ENCODE measurements at places on chromosomes 7 and 10.
A peak's percentile ranks its signal among the peaks of the same experiment; 100 is the strongest.

DNA sequence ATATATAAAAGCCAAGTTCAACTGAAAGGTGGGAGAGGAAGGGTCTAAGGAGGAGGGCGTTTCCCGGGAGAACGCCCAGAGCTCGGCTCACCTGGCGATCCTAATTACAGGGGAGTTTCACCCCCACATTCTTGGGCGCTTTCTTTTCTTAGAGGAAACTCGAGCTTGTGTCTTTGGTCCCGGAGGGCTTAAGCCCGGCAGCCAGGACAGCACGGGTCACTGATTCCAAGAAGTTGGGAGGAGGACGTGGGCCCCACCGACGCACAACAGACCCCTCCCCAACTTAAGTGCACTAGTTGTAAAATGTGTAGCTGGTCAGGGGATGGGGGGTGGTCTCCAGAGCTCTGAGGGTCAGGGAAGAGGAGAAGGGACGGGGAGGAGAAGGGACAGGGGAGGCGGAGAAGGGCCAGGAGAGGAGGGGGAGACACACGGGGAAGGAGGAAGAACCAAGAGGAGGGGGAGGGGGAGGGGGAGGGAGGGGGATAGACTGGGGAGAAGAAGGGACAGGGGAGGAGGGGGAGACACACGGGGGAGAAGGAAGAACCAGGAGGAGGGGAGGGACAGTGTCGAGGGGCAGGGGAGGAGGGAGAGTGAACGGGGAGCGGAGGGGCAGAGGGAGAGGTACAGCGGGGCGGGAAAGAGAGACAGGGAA, 874 bp downstream of the BAIAP2L1 start:
- peak; percentile 64 for DNase-seq

DNA sequence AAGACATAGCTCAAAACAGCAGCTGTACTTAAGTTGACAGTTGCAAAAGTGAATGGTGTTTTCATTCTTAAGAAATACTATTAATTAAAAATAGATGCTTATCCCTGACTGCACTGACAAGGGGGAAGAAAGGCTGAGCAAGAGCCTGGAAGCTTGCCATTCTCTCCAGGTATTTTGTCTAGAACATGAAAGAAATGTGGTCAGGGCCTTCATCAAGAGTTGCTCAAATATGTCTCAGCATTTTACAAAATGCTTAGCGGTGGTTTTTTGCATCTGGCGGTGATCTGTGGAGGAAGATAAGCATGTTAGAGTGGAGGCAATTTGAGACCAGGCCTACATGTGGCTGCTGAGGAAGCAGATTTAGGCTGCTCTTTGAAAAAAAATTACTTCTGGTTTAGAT, 46.4 kb upstream of the CC2D2B start:
- DNase-seq: no peak

DNA sequence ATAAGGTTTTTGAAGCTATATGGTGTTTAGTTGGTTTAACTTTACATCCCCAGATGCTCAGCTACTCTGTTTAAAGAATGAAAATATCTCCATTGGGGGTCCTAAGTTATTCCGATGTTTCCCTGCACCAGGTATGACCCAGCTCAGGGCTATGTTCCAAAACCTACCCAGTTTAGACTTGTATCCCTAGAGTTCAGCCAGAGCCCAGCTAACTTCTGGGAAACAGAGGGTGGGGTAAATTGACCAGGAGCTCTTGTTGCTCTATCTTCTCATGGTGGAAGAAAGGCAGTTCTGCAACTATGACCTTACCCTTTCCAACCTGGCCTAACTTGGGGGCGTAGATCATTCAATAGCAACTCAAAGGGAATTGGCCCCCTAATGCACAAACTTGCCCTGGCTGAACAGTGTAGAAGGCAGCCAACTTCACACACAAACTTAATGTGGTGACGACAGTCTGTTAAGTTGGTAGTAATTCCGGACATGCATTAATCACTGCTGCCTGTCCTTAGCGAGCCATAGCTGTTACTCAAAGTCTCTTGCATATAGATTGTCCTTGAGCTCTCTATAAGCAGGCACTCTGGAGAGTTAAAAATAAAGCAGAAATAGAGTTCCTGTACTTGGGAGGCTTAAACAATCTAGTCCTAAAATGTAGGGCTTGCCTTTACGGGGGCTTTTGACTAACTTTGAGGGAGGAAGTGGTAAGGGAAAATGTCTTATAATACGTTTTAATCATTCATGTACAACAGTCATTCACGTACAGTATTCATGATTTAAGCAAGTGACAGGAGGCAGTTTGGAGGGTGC, 5.3 kb upstream of the ZNRF2 start:
- DNase-seq: no peak

GRCh38 chr7:92656121-92656520, 65.9 kb upstream of the FAM133B start:
- no peak for DNase-seq

- DNase-seq: no peak
Measured at GRCh38 chr10:108545921-108546320, 1377.4 kb downstream of the XPNPEP1 start.
